ENCODE measurements at places on chromosomes 12 and 14. TPM values are rescaled to one million over a fixed set of nuclear protein-coding genes. Genes with fewer than 3 reads are reported as not detected.

GRCh38 chr14:67851785-67852410, 32.3 kb downstream of the RAD51B start:
- DNase-seq = no peak

DNA sequence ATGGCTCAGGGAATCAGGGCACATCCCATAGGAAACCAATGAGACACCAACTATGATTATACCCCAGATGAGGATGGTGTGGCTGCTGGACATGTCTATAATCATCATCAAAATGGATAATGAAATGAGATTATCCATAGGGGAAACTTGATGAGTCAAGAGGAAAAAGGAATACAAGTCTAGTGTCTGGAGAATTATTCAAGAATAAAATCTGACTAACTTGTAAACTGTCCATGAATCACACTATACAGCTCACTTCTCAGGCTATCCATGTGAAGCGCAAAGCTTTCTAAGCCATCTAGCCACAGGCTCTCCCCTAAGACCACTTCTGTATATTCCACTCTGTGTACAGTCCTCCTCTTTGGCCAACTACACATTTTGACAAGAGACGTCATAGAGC, 52.5 kb downstream of the DUSP16 start:
- DNase-seq = peak; percentile 85

GRCh38 chr14:70904373-70904772, 2.9 kb upstream of the PCNX1 start:
- no peak for DNase-seq

- no peak for DNase-seq
Observed at GRCh38 chr14:101461891-101462290, 99.4 kb upstream of the DIO3 start.

GRCh38 chr14:23620177-23620702, 15.9 kb upstream of the DHRS2 start:
- no peak for DNase-seq

RBP5 gene
- not detected for total RNA-seq

PRIMA1 gene
- not detected for total RNA-seq

NFATC4 gene
- total RNA-seq = 101 TPM

TAC3 gene
- not detected for total RNA-seq

- peak; percentile 87 for DNase-seq
Observed at GRCh38 chr14:72781561-72782508, 112.1 kb downstream of the DPF3 start.

NKX2-1 gene
- not detected for total RNA-seq

CFAP54 gene
- total RNA-seq = 3.2 TPM

- no peak for DNase-seq
Observed at GRCh38 chr14:43591776-43592175, 915.3 kb downstream of the FSCB start.

DNA sequence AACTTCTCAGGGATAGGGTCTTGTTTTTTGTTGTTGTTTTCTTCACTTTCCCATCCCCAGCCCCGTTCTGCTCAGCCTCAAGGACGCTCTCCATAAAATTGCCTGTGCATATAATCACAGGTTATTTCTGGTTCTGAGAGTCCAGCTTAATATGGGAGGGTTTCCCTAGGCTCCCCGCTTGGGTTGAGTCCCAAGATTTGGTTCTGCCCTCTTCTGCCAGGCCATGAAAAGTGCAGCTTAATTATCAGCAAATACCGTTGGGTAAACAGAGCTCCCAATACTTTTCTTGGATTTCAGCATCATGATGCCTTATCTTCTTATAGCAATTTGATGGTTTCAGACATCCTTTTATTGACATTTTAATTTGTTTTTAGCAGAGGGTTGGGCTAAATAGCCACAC, 75.6 kb downstream of the GRIN2B start:
- no peak for DNase-seq

TRIM9 gene
- total RNA-seq = 1.1 TPM

GRCh38 chr14:68394764-68395143, 398.1 kb downstream of the ZFP36L1 start:
- peak; percentile 13 for DNase-seq

- DNase-seq = no peak
Observed at GRCh38 chr14:85516239-85517113, 13.5 kb upstream of the FLRT2 start.

SLC7A8 gene
- total RNA-seq = 4.3 TPM

RTL1 gene
- total RNA-seq = not detected

GRCh38 chr12:116896411-116896924, 14.3 kb upstream of the FBXW8 start:
- no peak for DNase-seq

GRCh38 chr12:11732715-11733114, 83.2 kb downstream of the ETV6 start:
- DNase-seq = no peak

ATP2A2 gene
- total RNA-seq = 105 TPM

CLEC2A gene
- not detected for total RNA-seq

- DNase-seq = peak; percentile 38
Observed at GRCh38 chr12:20429852-20430251, 61.5 kb downstream of the PDE3A start.

- DNase-seq = no peak
Observed at GRCh38 chr12:73445658-73446324, 1091.8 kb upstream of the ATXN7L3B start.

DNA sequence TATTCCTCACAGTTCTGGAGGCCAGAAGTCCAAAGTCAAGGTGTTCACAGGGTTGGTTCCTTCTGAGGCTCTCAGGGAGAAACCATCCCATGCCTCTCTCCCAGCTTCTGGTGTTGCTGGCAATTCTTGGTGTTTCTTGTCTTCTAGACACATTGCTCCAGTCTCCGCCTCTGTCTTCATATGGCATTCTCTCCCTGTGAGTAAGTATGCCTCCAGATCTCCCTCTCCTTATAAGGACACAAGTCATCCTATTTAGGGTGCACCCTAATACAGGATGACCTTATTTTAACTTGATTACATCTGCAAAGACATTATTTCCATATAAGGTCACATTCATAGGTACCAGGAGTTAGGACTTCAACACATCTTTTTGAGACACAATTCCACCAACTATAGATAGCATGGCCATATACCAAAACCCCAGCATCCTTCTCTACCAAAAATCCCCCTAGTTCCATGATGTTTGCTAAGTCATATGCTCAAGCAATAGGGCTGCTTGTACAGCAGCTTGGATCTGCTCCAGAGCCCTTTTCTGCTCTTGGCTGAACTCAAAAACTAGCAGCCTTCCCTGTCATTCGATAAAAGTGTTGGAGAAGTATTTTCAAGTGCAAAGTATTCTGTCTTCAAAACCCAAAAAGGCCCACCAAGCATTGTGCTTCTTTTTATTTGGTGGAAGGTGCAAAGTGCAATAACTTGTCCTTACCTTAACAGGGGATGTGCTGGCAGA, 79.2 kb upstream of the CMKLR1 start:
- peak; percentile 62 for DNase-seq

TAS2R19 gene
- 7.6 TPM for total RNA-seq

- DNase-seq = no peak
Observed at GRCh38 chr14:91679273-91679672, 52.6 kb downstream of the CATSPERB start.

GPR68 gene
- total RNA-seq = 8.5 TPM

TMCC3 gene
- 0.36 TPM for total RNA-seq

DNA sequence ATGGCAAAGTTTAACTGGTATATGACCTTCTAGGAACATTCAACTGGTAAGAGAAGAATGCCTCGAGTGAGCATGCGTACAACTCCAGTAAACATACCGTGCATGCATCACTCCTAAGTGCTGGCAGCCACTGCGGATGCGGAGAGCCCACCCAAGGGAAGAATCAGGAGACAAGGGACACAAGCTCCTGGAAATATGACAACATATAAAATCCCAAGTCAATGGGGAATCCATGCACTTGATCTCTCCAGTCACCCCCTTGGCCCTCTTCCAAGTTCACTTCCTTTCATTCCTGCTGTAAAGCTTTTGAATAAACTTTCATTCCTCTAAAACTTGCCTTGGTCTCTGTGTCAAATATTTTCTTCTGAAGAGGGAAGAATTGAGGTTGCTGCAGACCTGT, 168.7 kb upstream of the TMCC3 start:
- no peak for DNase-seq

Measured in osteoblast (primary cell).